Stomach (tissue), 19 donors: ENCODE measurements at places on chromosomes 11 and 22. TPM values are rescaled to one million over a fixed set of nuclear protein-coding genes. Genes with fewer than 3 reads are reported as not detected.

Gene KCNQ1
- total RNA-seq = 75.9 TPM

- no peak for DNase-seq
Observed at GRCh38 chr11:9396310-9396709, 11.9 kb downstream of the IPO7 start.

DNA sequence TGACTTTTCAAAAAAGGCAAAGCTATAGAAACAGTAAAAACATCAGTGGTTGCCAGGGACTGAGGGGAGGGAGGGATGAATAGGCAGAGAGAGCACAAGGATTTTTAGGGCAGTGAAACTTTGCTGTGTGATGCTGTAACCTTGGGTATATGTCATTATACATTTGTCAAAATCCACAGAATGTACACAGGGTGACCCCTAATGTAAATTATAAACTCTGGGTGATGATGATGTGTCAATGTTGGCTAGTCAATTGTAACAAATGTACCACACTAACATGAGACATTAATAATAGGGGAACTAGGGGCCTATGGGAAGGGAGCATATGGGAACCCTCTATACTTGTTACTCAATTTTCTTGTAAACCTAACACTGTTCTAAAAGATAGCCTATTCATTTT, 24.8 kb downstream of the RIBC2 start:
- peak; percentile 33 for DNase-seq

- no peak for DNase-seq
Observed at GRCh38 chr11:107991868-107992414, 16.8 kb upstream of the CUL5 start.

Gene DEFB131B
- total RNA-seq = not detected

Gene ELFN2
- 0.89 TPM for total RNA-seq

GRCh38 chr22:27512283-27512761, 289.2 kb downstream of the MN1 start:
- peak; percentile 79 for DNase-seq

DNA sequence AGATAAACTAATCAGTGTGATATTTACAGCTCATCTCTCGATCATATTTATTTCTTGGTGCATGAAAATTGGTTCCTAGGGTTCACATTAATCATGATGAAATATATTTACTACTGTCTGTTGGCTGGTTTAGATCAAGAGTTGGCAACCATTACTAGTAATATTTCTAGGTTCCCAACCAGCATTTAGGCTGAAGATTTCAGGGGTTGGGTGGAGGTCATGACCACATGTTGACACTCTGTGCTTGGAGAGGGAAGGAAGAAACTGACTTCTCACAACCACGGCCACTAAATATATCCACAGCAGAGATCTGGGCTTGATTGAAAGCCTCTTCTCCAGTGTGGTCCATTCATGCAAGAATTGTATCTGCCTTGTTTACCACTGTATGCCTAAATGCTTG, 87.9 kb downstream of the ALX4 start:
- no peak for DNase-seq

Gene INS
- not detected for total RNA-seq

Gene MPEG1
- total RNA-seq = 14.8 TPM

Gene TMPRSS4
- 4.9 TPM for total RNA-seq
